Left ventricle myocardium inferior (tissue), 1 donor: ENCODE measurements at places on chromosomes 1 and 21.

- DNase-seq: no peak
These were observed at the start of gene KRTAP21-3 for GRCh38 chr21:30718239-30718909. KRTAP21-3 (minus strand) TSS chr21:30718777; CDS start chr21:30718759, 18 bp downstream.

DNA sequence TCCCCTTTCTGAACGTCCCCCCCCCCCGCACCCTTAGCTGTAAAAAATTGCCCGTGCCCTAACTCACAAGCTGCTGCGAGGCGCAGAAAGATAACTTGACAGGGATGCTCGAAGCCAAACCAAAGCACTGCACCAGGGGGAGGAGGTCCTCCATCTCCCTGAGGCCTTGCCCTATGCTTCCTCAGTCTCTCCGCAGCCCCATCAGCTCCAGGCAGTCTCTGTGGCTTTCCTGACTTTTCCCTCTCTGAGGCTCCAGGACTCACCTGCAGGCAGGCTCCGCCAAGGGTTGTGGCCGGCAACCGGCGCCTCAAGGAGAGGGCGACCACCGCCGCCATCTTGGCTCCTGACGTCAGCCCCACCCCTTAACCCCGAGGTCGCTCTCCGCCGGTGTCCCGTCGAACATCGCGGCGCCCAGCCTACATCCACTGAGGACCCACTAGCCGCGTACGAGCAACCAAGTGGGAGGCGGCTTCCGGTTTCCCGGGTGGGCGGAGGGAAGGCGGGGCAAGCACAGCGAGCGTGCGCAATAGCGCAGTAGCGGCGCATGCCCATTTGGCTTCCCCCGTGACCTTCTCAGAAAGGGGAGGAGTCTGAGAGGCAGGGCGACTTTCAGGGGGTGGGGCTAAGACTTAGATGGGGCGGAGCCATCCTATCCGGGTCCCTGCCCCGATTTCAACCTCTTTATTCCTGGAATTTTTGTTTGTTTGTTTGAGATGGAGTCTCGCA lies at the start of gene SDHB:
Gene SDHB (minus strand): TSS at position 348 of the 726 bp plus-strand sequence. CDS start 13 bp downstream, at position 335.
- peak; percentile 98 for DNase-seq

GRCh38 chr21:14620152-14620551 lies 74.0 kb upstream of the SAMSN1 start:
- DNase-seq: no peak

- DNase-seq: no peak
These were observed 36.4 kb upstream of the TARBP1 start for GRCh38 chr1:234515411-234515810.

DNA sequence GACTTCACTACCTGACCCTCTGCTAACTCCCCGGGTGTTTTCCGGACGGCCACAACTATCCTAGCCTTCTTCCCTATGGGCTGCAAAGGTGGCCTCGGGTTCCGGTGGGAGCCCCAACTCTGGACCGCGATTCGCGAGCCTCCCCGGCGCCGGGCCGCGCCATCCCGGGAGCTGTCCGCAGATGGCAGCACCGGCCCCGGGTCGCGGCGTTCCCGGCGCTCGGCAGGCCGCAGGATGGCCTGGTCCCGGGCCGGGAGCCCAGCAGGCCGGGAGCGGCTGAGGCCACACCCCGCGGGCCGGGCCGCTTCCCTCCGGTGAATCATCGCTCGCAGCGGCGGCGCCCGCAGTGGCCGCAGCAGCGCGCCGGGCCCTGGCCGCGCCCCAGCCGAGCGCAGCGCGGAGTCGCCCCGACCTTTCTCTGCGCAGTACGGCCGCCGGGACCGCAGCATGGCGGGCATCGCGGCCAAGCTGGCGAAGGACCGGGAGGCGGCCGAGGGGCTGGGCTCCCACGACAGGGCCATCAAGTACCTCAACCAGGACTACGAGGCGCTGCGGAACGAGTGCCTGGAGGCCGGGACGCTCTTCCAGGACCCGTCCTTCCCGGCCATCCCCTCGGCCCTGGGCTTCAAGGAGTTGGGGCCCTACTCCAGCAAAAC lies at the start of gene CAPN2:
Gene CAPN2 (plus strand): TSS at position 346 of the 656 bp plus-strand sequence. CDS start 102 bp downstream, at position 448.
- peak; percentile 85 for DNase-seq

- no peak for DNase-seq
These were observed 219.6 kb upstream of the C1orf174 start for GRCh38 chr1:4119516-4120220.

DNA sequence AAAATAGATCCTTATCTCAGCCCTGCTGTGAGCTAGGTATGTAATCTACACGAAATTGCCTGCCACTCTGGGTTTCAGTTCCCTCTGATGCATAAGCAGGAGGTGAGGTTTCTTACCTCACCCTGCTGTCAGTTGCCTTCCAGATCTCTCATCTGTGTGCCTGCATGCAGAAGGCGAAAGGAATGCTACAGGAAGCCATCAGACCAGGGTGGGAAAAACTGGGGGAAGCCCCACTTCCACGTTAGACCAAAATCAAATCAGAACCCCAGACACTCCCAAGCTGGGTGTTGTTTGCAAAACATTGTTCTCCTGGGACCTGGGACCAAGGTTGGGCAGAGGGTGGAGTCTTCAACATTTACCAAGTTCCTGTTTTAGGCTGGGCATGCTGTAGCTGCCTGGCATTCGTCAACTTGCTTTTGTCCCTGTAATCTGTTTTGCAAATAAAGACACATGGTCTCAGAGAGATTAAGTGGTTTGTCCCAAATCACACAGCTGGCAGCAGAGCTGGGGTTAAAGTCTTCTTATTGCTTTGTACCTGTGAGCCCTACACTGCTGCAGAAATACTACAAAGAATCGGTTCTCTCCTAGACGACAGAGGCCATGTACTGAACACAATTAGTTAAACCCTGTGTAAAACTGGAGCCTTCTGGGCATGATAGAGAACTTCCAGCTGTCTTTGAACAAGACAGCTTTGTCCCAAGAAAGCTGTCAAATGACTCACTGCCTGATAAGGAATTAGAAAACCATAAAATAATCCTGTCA lies 389.7 kb upstream of the RUNX1 start:
- DNase-seq: no peak

DNA sequence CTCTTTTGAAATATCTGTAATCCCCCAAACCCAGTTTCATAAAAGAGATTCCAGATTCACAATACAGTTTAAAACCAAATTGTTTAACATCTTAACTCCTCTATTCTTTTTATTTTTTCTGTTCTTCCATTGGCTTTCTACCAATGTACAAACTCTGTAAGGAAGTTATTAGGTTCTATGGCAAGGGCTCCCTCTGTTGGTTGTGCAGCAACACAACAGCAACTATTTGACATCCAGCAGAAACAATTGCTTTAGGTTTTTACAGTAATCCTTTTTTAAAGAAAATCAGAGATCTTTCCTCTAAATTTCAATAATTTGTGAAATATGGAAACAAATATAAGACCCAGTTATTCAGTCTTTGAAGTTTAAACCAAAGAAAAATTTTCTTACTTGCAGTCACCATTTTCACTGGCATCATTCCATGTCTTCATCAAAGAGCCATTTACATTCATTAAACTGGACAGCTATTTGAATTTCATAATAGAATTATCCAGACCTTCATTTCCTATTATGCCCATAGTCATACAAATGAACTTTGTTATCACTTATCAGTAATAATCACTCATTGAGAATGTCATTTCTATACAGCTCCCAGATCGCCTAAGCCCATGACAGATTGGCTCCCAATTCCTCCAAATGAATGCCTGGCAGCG lies 46.5 kb upstream of the RNF11 start:
- DNase-seq: no peak

- no peak for DNase-seq
These were observed 4.5 kb upstream of the TOR3A start for GRCh38 chr1:179077396-179077795.

DNA sequence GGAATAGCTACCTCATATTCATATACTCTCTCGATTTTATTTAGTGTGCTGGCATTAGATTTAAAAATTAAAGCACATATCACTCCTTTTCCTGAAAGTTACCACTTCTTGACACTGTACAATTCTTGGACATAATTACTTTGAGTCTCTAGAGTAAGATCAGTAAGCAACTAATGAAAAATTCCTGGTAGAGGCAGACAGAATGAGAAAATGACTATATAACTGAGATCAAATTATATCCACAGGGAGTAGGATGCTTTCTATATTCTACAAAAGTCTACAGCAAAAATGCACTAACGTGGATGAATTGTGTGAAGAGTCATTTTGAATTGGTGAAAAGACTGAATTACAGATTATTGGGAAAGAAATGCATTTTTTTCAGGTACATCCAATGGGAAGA lies 445.7 kb downstream of the PTBP2 start:
- DNase-seq: no peak

DNA sequence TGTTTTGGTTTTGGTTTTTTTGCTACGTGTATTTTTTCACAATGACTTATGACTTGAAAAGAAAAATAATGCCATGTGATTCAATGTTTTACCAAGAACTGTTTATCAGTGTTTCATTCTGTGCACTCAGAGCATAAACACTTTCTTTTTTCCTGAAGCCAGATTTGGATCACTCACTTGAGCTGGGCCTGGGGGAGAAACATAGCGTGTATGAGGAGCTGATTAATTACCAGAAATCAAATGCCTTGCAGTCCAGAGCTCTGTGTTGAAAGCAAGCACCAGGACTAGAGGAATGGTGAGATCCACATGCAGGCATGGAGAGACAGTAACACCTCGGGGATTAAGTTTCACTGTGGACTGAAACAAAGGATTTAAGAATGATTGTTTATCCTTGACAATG lies 642.1 kb upstream of the ADGRL2 start:
- DNase-seq: no peak

GRCh38 chr1:150149271-150150132 lies at the start of gene PLEKHO1:
PLEKHO1 (plus strand) TSS chr1:150149916; CDS start chr1:150150258, 342 bp downstream.
- peak; percentile 91 for DNase-seq

- DNase-seq: no peak
These were observed 726 bp upstream of the FCER1G start for GRCh38 chr1:161214369-161214768.

GRCh38 chr1:95219407-95219806 lies 14.6 kb upstream of the RWDD3 start:
- DNase-seq: no peak

GRCh38 chr1:106465666-106466065 lies 590.8 kb upstream of the PRMT6 start:
- DNase-seq: no peak

DNA sequence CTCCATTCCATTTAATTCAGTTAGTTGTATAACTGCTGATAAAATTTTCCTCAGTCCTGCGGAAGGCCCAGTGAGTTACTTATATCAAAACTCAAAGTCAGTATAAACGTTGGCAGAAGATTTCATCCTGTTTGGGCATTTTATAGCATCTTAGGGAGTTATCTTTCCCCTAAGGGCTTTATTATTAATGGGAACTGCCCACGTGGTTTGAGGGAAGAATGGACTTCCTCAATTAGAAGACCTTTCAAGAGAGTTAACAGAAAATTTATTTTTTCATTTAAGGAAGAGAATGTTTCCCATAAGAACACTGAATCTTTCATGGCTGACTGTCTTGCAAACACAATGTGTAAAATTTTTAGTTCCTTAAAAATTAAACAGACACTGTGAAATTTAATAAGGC lies 400.1 kb downstream of the NEGR1 start:
- no peak for DNase-seq

- DNase-seq: no peak
These were observed 6.6 kb upstream of the PLEKHG5 start for GRCh38 chr1:6497867-6498575.

DNA sequence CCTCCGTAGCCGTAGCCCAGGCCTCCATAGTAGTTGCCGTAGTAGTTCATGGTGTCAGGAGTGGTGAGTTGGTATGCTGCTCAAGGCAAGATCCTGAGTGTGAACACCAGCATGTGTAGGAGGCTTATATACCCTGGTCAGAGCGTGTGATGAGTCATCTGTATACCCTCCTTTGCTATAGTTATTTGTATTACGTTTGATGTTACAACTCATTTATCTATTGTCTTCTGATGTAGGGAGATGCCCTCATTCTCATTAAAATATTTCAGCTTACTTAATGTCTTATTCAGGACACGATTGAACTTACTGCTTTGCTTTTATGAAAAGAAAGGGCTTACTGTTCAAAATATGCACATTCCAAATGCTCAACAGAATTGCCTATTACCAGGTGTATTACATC lies at the start of gene KRTAP19-5:
Gene KRTAP19-5 (minus strand): TSS at position 101 of the 400 bp plus-strand sequence. CDS start 51 bp downstream, at position 50.
- DNase-seq: no peak

DNA sequence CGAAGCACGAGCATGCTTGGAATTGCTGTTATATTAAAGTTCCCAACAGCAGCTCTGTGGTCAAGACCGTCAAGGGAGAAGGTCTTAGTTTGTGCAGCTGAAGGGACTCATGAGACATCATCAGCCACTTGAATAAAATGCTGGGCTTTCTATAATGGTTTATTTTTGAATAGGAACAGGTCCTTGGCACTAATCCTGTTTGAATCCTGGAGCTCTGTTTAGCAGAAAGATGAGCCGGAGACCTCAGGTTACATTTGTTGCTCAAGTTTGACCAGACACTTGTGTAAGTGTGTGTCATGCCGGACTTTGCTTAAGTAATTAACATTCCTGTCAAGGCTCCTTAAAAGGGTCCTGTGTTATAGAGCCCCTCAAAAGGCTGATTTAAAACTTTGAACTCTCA lies 186.5 kb downstream of the ROR1 start:
- DNase-seq: no peak

DNA sequence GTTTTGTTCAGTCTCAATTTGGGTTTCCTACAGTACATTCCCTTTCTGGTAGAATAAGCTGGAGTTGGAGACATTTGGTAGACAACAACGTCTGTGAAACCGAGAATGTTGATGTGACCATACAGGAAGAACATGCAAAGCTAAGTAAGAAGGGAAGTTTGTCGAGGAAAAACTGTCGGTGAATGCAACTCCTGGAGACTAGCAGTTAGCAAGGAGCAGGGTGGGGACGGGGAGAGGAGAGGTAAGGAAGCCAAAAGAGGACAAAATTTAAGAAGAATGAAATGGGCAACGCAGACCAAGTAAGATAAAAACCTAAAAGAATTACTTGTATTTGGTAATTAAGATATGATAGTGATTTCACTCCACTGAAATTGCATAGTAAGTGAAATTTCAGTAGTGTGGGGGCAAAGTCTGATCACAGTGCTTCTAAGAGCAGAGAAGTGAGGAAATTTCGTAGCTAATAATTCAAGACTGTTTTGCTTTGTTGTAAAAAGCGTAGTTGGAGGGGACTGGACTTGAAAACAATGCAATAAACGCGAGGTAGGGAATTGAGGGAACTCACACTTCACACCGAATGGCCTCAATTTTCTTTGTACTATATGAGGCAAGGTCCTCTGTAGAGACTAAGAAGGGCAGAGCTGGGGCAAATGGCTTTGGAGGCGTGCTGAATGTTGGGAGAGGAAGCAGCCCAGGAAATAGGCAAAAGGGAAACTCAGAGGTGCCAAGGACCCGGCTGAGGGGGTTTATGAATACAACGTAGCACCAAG lies 787 bp upstream of the GIPC2 start:
- no peak for DNase-seq

GRCh38 chr1:28035420-28035819 lies 53.0 kb downstream of the EYA3 start:
- DNase-seq: no peak

DNA sequence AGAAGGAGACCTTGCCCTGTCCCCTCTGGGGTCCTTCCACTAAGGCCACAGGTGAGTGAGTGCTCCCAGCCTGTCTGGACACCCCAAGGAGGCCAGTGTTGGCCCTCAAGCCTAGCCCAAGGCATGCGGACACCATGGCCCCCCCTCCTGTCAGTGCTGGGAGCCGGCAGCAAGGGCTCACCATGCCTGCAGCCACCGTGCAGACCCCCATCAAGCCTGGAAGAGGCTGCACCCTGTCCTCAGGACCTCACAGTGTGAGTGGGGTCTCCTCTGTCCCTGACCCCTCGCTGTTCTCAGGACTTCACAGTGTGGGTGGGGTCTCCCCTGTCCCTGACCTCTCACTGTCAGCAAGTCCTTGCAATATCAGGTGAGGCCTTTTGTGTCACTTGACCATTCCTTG lies 33.2 kb upstream of the PRSS38 start:
- no peak for DNase-seq
